ENCODE measurements at places on chromosomes 3 and 15.

DNA sequence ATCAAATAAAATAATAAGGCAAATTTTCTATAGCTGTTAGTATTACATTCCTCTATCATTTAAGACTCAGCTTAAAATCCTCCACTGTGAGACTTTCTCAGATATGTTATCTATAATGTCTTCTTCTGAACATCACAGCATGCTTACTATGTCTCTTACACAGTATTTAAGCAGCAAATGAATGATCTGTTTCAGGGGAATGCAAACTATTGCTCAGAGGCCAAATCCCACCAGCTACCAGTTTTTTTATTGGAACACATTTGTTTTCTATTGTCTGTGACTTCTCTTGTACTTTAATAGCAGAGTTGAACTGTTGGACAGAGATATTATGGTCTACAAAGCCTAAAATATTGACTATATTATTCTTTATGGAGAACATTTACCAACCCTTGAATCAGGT, 59.6 kb downstream of the C3orf38 start:
- no peak for DNase-seq

DNA sequence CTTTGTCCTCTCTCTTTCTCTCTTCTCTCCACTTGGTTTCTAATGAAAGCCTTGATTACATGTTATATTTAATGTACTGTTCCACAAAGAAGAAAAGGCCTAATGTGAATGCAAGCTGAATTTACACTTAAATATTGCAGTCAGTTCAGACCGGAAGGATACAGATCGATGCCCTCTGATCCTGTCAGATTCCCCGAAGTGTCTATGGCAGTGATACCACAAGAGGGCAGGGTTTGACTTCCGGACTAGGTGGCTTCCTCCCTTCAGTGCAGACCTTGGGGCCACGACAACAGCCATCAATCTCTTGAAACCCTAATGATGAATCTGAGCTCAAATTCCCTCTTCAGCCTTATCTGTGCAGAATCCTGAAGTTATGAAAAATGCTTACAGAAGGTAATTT, 29.5 kb downstream of the AGTR1 start:
- DNase-seq, result no peak

- no peak for DNase-seq
These were observed 61.6 kb downstream of the STAG1 start for GRCh38 chr3:136690599-136690998.

DNA sequence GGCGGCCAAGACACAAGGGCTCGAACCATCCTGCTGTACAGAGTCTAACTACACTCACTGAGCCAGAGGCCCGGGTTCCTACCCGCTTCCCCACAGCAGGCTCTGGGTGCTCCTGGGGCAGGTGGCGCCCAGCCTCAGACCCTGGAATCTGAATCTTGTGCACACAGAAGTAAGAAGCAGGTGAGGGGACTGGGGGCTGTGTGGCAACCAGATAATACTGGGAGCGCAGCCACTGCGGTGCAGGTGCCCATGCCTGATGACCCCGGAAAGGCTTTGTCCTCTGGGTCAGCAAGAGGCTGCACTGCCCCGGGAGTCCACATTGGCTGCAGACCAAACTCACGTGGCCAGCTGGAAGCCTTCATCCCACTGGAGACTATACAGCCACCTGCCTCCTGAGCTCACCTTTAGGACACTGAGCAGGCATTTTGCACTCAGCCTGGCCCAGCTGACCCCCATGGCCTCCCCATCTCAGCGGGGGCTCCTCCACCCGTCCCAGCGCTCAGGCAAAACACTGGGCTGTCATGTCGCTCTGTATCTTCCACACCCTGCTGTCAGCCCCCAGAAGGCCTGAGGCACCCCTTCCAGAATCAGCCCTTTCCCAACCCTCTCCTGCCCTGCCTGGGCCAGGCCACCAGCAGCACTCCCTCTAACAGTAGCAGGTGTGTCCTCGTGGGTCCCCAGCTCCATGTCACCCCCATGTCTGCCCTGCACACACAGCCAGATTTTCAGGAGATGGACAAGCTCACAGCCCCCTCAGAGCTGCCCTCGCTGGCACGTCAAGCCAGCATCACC, 101.0 kb upstream of the IQSEC1 start:
- no peak for DNase-seq

GRCh38 chr3:6807967-6808588, 52.8 kb upstream of the GRM7 start:
- DNase-seq, result peak; percentile 8

GRCh38 chr15:89098281-89098680, 10.0 kb downstream of the ABHD2 start:
- no peak for DNase-seq

- DNase-seq, result peak; percentile 39
These were observed 74.3 kb upstream of the VGLL4 start for GRCh38 chr3:11717768-11718636.

- peak; percentile 93 for DNase-seq
These were observed 315.7 kb upstream of the PROK2 start for GRCh38 chr3:72100601-72101187.

GRCh38 chr3:57755368-57755675, 787 bp upstream of the SLMAP start:
- no peak for DNase-seq

GRCh38 chr3:144831955-144832716, 860.5 kb downstream of the DIPK2A start:
- DNase-seq, result no peak

- no peak for DNase-seq
These were observed 42.2 kb upstream of the PRR23E start for GRCh38 chr3:127150513-127151250.

DNA sequence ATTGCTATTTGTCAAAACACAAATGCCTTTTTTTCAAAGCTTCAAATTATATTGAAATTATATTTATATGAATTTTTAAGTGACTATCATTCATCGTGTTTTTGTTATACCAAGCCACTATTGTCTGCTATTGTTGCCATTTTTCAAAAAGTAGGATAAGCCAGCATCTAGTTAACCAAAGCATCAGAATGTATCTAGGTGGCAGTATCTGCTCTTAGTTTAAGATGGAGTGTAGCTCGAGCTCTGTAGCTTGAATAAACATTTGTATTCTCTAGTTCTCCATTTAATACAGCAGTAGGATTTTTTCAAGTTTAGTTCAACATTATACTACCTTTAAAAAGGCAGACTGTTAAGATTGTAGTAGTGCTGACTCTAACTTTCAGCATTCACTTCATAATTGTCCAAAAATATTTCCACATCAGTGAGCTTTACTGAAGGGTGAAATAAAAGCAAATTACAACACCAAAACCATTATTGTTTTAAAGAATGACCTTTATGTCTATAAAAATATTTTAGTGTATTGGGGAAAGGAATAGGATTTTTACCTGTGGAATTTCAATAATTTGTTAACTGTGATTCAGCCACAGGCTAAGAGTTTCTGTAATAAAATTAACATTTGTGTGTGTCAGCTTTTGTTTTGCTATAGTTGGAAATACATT, 19.6 kb upstream of the C15orf61 start:
- no peak for DNase-seq

GRCh38 chr3:52001443-52001974, 5.8 kb upstream of the RPL29 start:
- DNase-seq, result peak; percentile 76

All from muscle of back (tissue), 13 donors.